ENCODE measurements at places on chromosomes 6 and 20.
A peak's percentile ranks its signal among the peaks of the same experiment; 100 is the strongest.

GRCh38 chr6:6260196-6260722 is 60.2 kb downstream of the F13A1 start:
- no peak for DNase-seq

DNA sequence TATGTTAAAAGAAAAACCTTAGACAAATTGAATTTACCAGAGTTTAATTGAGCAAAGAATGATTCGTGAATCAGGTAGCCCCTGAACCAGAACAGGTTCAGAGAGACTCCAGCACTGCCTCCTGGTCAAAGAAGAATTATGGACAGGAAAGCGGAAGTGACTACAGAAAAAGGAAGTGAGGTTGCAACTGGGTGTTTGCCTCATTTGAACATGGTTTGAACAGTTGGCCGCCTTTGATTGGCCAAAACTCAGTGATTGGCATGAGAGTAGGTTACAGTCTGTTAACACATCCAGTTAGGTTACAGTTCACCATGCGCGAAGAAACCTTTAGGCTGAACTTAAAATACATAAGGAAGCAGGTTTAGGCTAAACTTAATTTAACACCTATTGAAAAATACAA is 248.8 kb downstream of the TFAP2A start:
- DNase-seq: no peak

GRCh38 chr6:82893889-82894652 is 171.6 kb downstream of the UBE3D start:
- DNase-seq: no peak

- peak; percentile 16 for DNase-seq
Observed at GRCh38 chr20:24911461-24911860, 37.6 kb upstream of the CST7 start.

DNA sequence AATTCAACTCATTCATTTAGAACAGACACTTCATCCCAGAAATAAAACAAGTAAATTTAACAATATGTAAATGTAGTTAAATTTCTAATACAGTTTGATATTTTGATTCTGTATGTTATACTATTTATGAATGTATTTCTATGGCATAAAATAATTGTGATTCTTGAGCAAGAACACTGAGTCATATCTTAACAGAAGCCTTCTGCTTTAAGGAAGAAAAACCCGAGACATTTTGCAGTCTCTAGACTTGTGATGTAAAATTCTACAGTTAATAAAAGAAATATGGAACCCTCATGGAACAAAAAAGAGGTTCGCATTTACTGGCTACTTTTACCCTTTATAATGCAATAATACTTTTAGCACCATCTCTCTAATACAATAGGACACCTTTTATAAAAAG is 47.9 kb upstream of the SCML4 start:
- no peak for DNase-seq
